ENCODE measurements at places on chromosomes 7 and 10.

GRCh38 chr7:138021889-138022288 is 20.0 kb upstream of the CREB3L2 start:
- DNase-seq: no peak

- no peak for DNase-seq
These were observed 95.1 kb downstream of the ITGA8 start for GRCh38 chr10:15624401-15625196.

DNA sequence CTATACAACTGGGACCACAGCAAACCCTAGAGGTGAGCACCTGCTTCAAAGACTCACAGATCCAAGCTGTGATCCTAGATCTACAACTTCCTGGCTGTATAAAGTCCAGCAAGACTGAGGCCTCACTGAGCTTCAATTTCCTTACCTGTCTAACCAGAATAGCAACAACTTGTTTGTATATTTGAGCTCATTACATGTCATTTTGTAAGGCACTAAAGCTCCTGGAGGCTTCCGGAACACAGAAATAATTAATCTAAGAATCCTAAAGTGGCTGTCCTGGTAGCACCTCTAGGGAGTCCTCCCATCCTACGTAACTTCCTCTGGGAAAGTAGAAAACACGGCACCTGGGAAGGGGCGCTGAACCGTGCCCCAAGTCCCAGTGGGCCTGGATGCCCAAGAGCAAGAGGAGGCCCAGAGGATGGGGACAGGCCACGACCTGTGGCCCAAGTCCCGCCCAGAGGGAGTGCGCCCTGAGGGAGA is 39.4 kb downstream of the HK1 start:
- DNase-seq: no peak

DNA sequence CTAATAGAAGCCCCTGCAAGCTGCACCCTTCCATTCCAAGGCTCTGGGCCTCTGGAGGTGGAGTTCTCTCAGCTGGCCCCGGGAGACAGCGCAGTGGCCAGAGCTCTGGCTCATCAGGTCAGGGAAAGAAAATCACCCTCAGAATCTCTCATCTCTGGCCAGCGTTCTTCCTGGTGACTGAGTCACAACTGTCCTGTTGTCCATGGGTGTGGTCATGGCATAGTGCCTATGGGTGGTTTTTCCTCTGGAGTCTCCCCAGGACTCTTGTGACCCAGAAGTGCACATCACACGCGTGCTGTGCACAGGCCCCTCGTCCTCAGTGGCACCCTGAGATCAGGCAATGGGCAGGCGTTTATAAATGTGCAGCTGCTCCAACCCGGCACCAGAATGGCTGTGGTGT is 27.4 kb upstream of the FXYD4 start:
- no peak for DNase-seq

DNA sequence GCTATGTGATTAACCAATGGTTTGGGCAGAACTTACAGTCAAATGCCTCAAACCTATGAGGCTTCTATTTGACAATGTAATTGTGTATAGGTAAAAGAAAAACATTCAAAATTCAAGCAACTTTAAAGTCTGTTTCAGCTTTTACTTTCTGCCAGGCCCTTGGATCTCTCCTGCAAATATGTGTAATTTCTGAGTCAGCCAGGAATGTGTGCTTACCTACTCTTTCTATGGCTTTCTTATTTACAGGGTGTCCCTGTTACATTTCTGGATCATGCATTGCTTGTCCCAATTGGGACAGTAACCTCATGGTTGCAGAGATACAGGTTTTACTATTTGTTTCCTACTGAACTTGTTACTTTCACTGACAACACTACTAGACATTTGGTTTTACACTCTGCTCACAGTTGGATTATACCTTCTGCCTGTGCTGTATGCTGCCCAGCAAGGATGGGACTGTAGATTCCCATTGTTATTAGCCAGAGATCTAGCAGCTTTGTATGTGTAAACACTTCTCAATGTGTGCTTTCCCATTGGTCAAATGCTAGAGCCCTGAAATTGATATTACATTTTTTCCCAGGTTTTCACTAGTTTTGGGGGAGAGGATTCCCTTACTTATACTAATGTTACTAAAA is 355.3 kb downstream of the ARL4A start:
- no peak for DNase-seq

DNA sequence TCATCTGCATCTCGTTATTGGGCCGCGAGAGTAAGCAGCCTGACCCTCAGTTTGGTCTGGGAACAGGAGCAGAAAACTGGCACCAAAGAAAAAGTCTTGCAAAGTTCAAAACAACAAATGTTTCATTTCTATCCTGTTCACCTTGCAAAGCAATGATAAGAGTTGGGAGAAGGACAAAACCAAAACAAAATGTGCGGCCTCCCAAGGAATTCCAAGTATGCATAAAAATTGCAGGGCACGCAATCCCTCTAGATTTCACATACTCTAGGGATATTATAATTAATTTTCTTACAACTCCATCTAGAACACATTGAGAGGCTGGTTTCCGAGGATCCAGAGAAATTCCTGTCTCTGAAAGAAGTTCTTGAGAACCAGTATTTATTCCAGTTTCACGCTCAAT is 20.1 kb downstream of the CHUK start:
- no peak for DNase-seq

GRCh38 chr10:98420786-98421185 is 5.8 kb upstream of the PYROXD2 start:
- no peak for DNase-seq

- no peak for DNase-seq
These were observed 29.1 kb downstream of the MCU start for GRCh38 chr10:72720814-72721660.

DNA sequence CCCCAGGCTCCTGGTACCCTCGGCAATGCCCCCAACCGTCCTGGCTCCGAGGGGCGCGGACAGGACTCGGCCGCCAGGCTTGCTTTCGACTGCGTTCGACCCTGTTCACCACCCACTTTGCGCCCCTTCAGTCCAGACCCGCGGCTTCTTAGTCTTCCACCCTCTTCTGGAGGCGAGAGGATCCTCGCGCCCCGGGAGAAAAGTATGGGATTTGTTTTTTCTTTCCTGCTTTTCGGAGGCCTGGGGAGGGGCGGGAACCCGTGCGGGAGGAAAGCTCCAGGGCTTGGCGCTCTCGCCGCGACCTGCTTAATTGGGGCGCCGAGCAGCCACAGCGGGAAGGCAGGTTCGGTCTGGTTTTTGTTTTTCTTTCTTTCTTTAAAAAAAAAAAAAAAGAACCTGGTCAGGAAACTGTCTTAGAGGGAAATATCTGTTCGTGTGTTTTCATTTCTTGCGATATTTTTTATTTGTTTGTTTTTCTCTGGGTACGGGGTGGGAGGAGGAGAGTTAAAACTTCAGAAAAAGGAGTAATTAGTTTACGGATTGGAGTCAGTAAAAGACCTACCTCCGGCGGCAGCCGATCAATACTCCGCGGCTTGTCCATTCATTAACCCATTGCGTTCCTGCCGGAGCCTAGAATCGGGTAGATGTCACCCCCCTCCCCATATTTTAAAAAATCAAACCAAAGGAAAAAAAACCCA is 1.6 kb downstream of the EMX2 start:
- DNase-seq: no peak

GRCh38 chr10:33334805-33335550 is 511 bp upstream of the NRP1 start:
- peak; percentile 16 for DNase-seq

GRCh38 chr7:150663802-150664494 is 21.6 kb upstream of the GIMAP2 start:
- DNase-seq: no peak

GRCh38 chr10:71829171-71829570 is 21.9 kb downstream of the PSAP start:
- no peak for DNase-seq

DNA sequence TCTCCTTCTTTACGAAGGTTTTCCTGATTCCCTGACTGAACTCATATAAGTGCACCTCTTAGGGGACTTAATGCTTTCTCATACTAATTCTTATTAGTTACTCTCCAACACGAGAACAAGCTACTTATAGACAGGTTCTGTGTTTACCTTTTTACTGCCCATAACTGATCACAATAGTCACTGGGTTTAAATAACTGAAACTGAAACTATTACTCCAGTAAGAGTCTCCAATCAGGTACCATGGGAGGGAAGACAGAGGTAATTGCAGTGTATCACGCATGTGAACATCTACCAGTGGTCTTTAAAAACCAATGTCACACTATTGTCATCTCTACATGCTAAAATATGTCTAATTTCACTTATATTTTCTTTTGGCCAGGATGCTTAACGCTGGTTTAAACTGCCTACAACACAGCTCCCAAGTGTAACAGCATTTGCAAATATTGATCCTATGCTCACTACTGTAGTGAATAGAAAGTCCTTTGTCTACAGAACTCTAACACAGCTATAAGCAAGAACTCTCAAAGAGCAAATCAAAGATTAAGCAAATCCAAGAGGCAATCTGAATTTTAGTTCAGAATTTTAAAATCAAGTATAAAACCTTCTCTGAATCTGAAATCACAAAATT is 3.6 kb downstream of the GDI2 start:
- DNase-seq: no peak

DNA sequence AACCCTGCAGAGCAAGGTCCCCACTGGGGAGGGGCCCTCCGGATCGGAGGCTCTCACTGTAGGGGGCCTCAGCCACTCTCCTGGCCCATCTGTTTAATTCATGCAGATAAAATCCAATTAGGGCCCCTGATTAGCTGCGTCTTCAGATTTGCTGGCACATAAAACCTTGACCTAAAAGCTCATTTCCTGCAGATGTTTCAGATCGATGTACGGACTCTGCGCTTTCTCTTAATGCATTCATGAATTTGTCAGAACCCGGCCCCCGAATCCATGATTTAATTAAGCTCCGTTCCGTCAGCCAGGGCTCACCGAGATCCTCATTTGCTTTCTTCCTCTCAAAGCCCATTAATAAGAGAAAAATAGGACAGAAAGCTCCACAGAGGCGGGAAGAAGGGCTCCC is 40.0 kb upstream of the FOXL3 start:
- DNase-seq: no peak

DNA sequence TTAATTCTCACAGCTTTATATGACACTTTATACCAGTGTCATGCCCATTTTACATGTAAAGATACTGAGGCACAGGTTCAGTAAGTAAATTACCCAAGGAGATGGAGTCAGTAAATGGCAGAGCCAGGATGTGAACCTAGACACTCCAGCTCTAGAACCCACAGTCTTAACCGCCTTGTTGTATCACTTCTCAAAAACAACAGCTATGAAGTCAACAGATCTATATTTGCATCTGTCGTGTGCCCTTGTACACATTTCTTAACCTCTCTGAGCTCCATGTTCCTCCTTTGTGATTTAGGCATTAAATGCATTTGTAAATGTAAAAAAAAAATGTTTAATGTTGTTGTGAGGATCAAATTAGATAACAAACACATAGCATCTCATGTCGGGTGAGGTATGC is 716.2 kb downstream of the SUGCT start:
- DNase-seq: no peak

Data from stimulated activated CD8-positive, alpha-beta memory T cell treated with anti-CD3 and anti-CD28 coated beads, Interleukin-15, amount 100 ng/mL, for 48 hours (primary cell).